ENCODE measurements at places on chromosomes 4 and X.

- DNase-seq = no peak
Measured at GRCh38 chrX:41303013-41303412, 30.9 kb upstream of the DDX3X start.

DNA sequence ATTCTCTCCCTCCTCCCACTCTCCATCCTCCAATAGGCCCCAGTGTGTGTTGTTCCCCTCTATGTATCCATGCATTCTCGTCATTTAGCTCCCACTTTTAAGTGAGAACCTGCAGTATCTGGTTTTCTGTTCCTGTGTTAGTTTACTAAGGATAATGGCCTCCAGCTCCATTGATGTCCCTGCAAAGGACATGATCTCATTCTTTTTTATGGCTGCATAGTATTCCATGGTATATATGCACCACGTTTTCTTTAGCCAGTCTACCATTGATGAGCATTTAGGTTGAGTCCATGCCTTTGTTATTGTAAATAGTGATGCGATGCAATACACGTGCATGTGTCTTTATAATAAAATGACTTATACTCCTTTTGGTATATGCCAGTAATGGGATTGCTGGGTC, 100.3 kb upstream of the USP9X start:
- no peak for DNase-seq

- DNase-seq = no peak
Measured at GRCh38 chr4:71540749-71541269, 202.0 kb downstream of the SLC4A4 start.

GRCh38 chrX:1472975-1473374, 20.3 kb upstream of the ASMTL start:
- no peak for DNase-seq

DNA sequence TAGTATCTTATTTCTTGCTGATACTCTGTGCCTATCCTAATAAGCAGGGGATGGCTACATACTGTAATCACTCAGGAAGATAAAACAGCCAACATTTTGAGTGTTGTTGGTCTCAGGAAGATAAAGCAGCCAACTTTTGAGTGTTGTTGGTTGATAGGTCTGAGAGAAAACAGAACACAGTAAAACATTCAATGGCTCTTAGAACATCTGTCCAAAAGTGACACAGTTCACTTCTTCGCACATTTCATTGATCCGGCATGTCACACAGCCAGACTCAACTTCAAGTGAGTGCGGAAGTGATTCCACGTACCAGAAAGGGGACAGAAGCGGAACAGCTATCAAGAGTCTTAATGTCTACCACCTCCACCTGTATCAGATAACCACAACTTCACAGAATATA, 87.3 kb upstream of the DMD start:
- DNase-seq = no peak

- no peak for DNase-seq
Measured at GRCh38 chr4:600166-600565, 24.1 kb upstream of the TMEM271 start.

DNA sequence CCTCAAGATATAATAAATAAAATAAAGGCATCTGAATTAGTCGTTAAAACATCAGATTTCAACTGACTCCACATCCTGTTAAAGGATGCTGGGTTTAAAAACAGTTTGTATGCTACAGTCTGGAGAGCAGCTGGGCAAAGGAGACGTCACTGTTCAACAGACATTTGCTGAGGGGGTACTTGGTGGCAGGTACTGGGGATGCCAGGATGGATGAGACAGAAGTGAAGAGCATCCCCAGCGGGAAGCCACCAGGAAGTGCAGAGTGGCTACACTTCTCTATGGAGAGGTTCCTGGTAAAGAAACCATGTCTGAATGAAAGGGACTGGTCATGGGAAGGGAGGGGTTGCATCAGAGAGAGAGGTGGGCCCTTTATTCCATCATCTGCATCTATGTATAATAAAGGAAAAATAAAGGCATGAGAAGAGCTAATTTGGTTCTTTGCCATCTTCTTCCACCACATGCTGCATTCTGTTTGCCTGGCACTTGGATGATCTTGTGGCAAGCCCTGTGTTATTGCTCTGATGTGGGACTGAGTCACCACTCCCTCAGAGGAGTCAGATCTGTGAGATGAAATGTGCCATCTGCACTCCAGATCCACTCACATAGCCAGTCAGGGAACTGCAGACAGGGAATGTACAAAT, 145.0 kb downstream of the SOWAHB start:
- no peak for DNase-seq

GRCh38 chrX:39450234-39450977, 647.4 kb downstream of the BCOR start:
- DNase-seq = no peak

DNA sequence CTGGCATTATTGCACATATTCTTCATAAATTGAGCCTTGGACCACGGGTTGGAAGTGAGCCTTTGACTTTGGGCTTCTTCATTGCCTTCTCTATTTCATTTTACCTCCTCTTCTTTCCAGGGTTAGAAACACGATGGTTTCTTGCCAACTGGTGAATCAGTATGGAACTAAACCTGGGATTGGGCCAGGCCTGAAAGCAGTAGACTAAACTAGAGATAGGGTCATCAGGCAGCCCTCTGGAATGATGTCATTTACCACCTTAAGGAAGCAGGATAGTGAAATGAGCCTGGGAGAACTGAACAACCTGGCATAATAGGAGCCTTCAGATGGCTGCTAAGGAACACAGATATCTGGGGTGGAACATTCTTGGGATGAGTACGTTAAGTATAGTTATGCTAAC, 67.5 kb upstream of the ATP8A1 start:
- DNase-seq = no peak

GRCh38 chrX:80285131-80285773, 135.0 kb upstream of the TENT5D start:
- no peak for DNase-seq

DNA sequence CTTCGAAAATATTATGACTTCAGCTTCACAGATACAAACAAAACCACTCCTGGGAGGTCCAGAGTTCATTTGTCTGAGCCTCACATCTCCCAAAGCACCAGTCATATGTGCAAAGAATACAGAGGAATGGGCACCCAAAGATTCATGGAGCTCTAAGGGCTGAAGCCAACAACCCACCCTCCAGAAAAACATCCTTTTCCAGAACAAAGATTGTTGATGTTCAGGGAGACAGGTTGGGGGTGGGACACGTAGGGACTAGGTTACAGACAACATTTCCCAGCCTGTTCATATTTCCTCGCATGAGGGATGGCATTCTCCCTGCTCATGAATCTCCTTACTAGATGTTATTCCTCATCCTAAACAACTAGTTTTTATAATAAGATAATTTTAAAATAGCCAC, 71.2 kb downstream of the METTL14 start:
- DNase-seq = no peak

GRCh38 chr4:119152741-119153140, 17.1 kb downstream of the MYOZ2 start:
- no peak for DNase-seq

DNA sequence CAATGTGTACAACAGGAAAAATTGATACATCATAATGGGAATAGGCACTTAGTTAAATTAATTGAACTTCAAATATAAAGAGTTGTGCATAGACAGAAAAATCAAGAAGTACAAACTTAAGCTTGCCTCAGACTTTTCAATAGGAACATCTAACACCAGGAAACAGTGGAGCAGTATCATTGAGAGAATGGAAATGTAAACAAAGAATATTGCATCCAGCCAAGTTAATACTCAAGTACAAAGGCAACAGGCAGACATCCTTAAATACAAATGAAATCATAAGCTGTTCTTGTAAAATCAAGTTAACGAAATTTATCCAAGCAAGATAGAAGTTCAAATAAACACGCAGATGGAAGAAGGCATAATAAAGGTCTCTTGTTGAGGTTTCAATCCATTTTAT, 71.2 kb upstream of the TLR2 start:
- DNase-seq = no peak

- no peak for DNase-seq
Measured at GRCh38 chr4:73816814-73817213, 19.7 kb upstream of the CXCL6 start.

- no peak for DNase-seq
Measured at GRCh38 chr4:88102026-88102425, 56.4 kb downstream of the ABCG2 start.

DNA sequence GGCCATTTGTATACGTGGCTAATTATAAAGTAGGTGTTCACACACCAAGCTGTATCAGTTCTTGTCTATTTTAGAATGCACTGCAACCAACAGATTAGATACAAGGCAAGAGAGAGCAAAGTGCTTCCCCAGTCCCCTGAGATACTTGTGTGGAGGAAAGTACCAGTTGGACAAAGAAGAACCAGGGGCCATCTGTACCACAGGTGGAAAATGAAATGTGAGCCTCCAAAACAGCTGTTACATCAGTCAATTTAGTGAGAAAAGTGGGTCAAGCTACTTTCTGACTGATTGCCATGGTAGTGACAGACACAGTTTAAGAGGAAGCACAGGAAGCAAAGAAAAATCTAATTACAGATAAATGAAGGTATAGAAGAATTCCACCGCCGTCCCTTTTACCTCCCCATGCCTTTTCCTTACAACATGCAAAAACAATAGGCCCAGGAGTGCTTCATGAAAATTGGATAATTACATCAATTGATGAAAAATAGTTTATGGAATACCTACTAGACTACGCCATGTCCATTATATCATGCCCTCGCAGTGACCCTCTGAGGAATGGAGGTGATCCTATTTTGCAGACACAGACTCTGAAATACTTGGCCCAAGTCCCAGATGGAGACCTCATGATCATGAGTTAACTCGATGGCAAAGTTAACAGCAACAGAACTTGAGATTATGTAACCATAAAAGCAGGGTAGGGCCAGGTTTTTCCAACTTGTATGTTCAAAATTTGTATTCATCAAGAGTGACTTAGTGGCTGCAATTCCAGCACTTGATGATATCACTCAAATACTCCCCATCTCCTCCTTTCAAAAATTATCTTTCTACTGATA, 15.8 kb downstream of the SMPX start:
- DNase-seq = no peak

DNA sequence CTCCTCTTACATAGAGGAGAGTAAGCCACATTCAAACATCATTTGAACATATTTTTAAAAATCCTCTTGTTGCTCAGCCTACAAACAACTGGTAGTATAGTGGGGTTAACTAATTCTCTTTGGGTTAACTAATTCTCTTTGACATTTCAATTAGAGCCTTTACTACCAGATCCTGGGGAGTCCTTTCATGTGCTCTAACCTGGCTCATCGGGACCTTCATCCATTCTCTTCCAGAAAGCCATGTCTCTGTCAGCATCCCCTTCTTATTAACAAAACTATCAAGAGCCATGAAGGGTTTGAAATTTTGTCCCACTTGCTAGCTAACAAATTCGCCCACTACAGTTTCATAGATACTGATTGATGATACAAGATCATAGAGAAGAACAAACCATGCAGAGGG, 349.8 kb upstream of the PABPC4L start:
- DNase-seq = no peak

DNA sequence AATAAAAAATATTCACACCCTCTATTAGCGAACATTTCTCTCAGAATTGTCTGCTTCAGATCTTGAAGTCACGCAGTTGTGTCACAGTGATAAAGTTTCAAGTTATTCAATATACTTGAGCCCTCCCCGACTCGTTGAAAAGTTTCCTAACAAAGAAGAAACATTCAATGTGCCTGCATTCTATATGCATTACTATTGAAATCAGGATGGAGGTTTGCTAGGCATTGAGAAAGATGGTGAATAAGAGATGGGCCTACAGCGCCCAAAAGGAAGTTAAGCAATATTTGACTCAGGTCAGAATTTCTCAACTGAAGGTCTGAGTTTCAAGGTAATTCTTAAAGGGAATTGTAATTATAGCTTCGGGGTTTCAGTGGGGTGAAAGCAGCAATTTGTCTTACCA, 6.1 kb downstream of the TCEANC start:
- no peak for DNase-seq

GRCh38 chr4:2927016-2927695, 36.0 kb downstream of the NOP14 start:
- DNase-seq = no peak

DNA sequence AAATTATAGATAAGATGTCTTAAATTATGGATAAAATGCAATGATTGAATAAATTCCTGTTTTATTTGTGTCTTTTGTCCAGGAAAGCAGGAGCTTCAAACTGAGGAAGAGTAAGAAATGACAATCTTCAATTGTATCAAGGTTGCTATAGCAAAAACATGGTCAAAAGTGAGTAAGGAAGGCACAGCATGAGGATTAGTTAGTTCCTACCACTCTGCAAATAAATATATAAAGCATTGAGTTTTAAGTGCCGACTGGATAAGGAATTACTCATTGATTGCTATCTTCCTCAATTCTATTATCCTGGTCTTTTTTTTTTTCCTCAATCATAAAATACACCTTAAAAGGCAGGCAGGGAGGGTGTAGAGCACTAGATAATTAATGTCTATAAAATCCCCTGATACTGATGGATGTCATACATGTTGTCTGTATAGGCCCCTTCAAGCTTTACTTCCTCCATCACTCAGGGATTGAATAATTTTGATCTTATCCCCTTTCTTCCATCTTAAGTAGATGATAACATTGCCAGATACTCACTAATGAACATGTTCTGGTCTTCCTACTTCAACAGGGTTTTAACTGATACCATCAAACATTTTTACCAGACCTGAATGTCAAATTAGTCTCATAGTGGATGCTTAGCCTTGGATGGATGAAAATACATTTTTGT, 86.6 kb downstream of the MID1 start:
- DNase-seq = no peak

DNA sequence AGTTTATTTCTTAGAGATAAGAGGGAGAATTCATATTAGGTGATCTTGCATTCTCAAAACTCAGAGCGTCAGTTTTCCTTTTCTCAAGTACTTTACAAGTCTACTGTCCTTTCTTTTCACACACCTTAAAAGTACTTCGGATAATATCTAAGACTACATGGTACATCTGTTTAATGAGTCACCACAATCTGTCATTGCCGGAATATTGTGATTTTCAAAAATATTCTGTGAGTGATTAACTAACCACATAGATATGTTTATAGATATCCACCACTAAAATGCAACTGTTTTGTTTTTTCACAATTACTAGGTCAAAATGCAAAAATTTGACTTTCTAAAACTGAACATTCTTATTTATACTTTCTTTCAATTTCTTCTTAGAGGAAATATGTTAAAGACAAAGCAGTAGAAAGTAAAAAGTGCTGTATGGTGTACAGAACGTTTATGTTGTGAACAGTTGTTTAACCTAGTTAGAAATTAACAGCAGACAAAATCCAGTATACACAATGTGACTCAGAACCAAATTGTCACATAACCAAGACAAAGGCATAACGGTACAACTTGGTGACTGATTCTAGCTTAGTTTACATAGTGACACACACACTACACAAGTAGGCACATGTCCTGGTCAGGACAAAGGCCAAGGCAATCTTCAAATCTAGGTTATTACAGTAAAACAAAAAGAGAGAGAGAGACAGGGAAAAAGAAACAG, 482.9 kb downstream of the NAF1 start:
- DNase-seq = no peak

- peak; percentile 44 for DNase-seq
Measured at GRCh38 chrX:150482537-150483206, 85.7 kb upstream of the MTM1 start.
